ENCODE measurements at places on chromosomes 2 and 18.

GRCh38 chr2:168456521-168457189, 583 bp downstream of the CERS6 start:
- DNase-seq = no peak

- no peak for DNase-seq
These were observed 9.2 kb downstream of the SLC4A1AP start for GRCh38 chr2:27672723-27673486.

DNA sequence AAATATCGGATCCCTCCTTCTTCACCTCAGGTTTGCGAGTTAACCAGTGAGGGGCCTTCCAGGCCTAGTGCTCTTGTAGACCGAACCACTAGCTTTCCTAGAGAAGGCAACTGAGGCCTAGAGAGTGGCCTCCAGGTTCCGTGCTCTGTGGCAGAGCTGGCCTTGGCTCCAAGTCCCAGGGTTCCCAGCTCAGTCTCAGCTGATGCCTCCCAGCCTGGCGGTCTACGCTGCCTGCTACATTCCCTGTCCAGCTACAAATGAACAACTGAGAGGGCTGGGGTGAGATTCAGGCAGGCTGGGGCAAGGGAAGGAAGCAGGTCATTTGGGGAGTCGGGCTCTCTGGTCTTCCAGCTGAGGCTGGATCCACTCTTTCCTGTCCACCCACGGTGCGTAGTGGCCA, 2.3 kb downstream of the STEAP3 start:
- DNase-seq = no peak

GRCh38 chr2:173354073-173354581, 545 bp upstream of the CDCA7 start:
- DNase-seq = no peak

GRCh38 chr2:53519918-53520841, 247.4 kb upstream of the CHAC2 start:
- DNase-seq = no peak

Measured in stimulated activated CD8-positive, alpha-beta memory T cell treated with anti-CD3 and anti-CD28 coated beads, Interleukin-15, amount 100 ng/mL, for 4 hours (primary cell).